ENCODE measurements at places on chromosomes 2 and 18. TPM values are rescaled to one million over a fixed set of nuclear protein-coding genes. Genes with fewer than 3 reads are reported as not detected.

The STARD6 gene
- 0.23 TPM for total RNA-seq

The LRP2 gene
- 0.70 TPM for total RNA-seq

DNA sequence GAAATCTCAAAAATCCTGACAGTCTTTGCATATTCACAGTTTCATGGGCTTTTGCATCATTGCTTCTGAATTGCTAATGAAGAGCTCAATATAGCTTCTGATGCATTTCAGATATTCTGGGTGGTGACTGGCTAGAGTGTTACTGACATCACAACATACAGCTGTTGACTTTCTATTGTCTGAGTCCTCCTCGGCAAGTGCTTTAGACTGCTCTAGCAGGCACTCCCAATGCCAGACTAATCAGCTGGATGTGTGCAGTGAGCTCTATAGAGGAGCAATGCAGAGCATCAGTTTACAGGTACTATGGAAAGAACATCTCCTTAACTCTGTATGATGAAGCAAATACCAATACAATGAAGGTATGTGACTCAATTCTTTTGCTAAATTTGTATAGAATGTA, 54.9 kb downstream of the R3HDM1 start:
- H3K4me3 ChIP-seq = no peak overlapping the region
- H3K27me3 ChIP-seq = no peaks in the 10 kb centered on the region
- H3K4me1 ChIP-seq = peaks cover 16% of the 10 kb centered on the region
- no peaks in the 10 kb centered on the region for H3K36me3 ChIP-seq
- no peak for DNase-seq

- H3K27ac ChIP-seq = no peak overlapping the region
- no peak for DNase-seq
- H3K36me3 ChIP-seq = no peaks in the 10 kb centered on the region
- H3K4me3 ChIP-seq = no peak overlapping the region
- H3K4me1 ChIP-seq = no peaks in the 10 kb centered on the region
- peaks cover 8% of the 10 kb centered on the region for H3K27me3 ChIP-seq
Observed at GRCh38 chr18:78994531-78994930, 14.9 kb downstream of the SALL3 start.

- DNase-seq = no peak
- no peak overlapping the region for H3K4me3 ChIP-seq
- H3K4me1 ChIP-seq = no peaks in the 10 kb centered on the region
- no peaks in the 10 kb centered on the region for H3K36me3 ChIP-seq
Observed at GRCh38 chr2:20900052-20900636, 77.2 kb upstream of the LDAH start.

DNA sequence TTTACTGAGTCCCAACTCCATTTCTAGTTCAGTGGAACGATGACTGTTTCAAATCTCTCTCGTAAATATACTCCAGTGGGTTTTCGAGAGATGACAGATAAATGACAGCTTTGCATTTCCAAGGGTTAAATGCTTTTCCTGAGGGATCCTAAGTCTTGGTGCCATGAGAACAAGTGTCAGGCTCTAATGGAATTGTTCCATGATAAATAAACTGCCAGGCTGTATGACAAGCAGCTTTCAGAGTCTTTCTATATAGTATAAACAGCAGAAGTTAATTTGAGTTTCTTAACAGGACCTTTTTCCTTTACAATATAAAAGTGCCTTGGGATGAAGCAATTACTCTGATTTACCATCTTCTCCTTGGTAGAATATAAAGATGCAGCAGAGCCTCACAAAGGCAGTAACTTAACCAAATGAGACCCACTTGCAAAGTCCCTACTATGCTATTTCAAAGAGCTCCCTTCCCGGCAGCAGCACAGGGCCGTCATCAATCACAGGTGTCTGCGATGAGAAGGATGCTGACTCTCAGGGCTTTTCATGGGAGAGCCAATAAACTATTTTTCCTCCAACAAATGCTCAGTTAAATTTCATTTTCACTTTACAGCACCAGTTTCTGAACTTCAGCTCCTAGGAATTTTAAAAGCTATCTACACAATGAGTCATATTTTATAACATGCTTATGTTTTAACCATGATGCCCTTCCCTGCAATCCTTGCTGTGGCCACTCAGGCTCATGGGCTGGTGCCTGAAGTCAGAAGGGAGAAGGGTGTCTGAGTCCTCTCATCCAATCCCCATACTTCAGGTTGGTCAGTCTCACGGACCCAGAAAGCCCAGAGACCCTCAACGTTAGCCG, 123.8 kb downstream of the AFF3 start:
- no peak overlapping the region for H3K27ac ChIP-seq
- no peaks in the 10 kb centered on the region for H3K27me3 ChIP-seq
- no peak for DNase-seq
- H3K36me3 ChIP-seq = no peaks in the 10 kb centered on the region
- H3K4me3 ChIP-seq = no peak overlapping the region

DNA sequence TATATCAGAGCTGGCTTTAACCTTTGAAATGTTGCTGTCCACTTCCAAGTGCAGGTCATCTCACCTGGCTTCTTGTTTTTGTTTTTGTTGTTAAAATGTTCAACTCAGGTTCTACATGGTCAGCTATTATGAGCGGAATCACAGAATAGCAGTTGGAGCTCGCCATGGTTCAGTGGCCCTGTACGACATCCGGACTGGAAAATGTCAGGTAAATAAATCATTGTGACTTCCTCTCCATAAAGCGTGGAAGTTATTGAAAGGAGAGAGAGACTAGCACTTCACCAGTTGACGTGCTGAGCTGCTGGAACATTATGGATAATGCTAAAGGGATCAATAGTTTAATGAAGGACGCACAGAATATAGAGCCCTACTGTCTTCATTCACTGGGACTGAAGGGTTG, 184.6 kb upstream of the BOD1L2 start:
- no peaks in the 10 kb centered on the region for H3K4me1 ChIP-seq
- H3K27ac ChIP-seq = no peak overlapping the region
- no peaks in the 10 kb centered on the region for H3K36me3 ChIP-seq
- no peak for DNase-seq
- no peak overlapping the region for H3K4me3 ChIP-seq

DNA sequence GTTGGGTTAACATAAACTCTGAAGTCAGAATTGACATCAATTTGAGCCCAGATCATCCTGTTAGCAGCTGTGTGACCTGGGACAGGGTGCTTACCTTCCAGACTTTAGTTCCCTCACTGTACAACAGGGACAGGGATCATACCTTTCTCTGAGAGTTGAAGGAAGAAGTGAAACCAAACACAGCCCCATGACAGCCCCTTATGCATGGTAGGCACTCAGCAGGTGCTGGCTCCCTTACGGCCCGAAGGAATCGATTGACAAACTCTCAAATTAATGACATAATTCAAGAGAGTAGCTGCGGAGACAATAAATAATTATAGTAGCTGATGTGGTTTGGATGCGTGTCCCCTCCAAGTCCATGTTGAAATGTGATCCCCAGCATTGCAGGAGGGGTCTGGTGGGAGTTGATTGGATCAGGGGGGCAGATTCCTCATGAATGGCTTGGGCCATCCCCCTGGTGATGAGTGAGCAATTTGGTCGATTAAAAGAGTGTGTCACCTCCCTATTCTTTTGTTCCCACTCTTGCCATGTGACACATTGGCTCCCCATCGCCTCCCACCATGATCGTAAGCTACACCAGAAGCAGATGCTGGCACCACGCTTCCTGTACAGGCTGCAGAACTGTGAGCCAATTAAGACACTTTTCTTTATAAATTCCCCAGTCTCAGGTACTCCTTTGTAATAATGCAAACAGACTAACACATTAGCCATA, 72.4 kb downstream of the ODC1 start:
- DNase-seq = no peak
- H3K27ac ChIP-seq = no peak overlapping the region
- peaks cover 64% of the 10 kb centered on the region for H3K4me1 ChIP-seq
- H3K36me3 ChIP-seq = no peaks in the 10 kb centered on the region
- peak overlapping the region; percentile 17 for H3K4me3 ChIP-seq
- no peaks in the 10 kb centered on the region for H3K27me3 ChIP-seq

Measured in activated T-cell treated with anti-CD3 and anti-CD28 coated beads, Interleukin-2, amount 50 U/mL, for 72 hours (primary cell).